Stimulated activated naive CD4-positive, alpha-beta T cell (primary cell): ENCODE measurements at places on chromosomes 2 and 18.

- no peak for DNase-seq
These were observed 81.8 kb downstream of the SCN9A start for GRCh38 chr2:166293984-166294383.

DNA sequence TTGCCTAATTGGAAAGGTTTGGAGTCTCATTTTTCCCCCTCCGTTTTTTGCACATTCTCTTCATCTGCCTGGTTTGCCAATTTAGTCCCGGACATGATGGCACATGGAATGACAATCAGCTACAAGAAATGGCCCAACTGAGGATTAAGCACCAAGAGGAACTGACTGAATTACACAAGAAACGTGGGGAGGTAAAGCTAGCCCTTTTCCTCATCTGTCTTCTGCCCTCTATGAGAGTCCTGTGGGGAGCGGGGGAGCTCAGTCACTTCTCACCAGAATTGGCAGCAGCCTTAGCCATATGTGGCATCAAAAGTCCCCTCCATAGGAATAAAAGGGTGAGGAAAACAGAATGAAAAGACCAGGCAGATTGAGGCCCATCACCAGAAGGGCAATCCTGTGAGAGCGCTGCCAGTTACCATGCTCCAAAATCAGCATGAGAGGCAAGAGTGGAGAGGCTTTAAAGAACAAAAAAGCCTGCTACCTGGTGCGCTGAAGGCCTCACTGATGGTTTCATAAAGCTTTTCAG is 11.6 kb downstream of the ATG16L1 start:
- no peak for DNase-seq

DNA sequence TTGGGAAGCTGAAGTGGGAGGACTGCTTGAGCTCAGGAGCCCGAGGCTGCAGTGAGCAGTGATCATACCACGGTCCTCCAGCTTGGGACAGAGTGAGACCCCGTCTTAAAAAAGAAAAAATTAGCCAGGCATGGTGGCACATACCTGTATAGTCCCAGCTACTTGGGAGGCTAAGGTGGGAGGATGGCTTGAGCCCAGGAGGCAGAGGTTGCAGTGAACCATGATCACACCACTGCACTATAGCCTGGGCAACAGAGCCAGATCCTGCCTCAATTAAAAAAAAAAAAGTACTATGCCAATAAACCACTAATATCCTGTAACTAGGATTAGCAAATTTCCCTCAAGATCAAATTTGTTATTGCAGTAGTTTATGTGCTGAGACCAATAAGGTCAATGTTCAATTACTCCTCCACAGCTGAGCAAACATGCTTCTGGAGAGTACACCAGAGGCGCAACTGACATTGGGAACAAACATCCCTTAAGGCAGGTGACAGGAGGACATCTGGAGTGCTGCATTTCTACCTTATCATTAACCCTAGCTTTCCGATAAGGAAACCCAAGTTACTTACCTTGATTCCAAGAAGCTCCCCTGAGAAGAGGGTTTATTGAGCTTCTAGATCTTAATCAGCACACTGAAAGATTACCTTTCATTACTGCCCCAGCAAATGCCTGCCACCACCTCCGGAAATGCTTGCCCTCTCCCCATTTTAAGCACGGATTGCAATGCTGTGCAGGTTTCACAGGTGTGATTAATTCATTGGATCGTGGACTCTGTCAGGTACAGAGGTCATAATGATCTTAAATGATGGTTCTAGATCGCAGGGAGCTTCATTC is 26.2 kb downstream of the MGAT4A start:
- no peak for DNase-seq

- no peak for DNase-seq
These were observed 180.7 kb downstream of the PLCL1 start for GRCh38 chr2:197985029-197985638.

DNA sequence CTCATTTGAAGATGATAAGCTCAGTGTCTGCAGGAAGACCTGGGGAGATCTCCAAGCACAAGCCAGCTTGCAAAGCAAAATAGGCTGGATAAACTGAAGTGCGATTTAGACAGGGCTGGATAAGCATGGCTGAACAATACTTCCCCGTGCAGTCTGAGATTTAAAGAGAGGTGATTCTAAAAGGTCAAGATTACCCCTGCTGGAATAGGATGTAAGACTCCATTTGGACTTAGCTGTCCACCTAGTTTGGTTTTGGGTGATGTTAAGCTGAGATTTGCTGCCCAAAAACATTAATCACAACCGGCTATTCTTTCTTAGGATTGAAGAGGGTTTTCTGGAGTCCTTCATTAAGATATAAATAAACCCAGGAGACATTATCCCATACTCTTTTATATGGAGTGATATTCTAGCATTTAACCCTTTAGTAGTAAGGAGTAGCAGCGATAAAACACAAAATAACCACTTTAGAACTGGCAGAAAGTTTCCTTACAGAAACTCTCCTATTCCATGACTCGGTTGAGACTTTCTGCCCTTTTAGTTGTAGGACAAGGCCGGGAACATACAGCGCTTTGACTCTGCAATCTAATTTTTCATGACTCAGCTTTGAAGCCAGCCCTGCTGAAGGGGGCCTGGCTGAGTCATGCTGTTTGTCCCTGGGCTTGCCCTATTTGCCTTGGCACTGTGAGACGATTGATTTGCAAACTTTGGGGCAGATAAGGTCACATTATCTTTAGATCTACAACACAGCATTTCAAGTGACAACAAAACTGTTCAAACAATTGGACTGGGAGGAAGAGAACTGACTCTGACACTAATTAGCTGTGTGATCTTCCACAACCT is 238.2 kb downstream of the GCA start:
- DNase-seq: no peak

GRCh38 chr2:237737196-237737865 is 61.2 kb upstream of the RBM44 start:
- DNase-seq: no peak

GRCh38 chr2:50492477-50492851 is 539.5 kb downstream of the NRXN1 start:
- DNase-seq: peak; percentile 29

DNA sequence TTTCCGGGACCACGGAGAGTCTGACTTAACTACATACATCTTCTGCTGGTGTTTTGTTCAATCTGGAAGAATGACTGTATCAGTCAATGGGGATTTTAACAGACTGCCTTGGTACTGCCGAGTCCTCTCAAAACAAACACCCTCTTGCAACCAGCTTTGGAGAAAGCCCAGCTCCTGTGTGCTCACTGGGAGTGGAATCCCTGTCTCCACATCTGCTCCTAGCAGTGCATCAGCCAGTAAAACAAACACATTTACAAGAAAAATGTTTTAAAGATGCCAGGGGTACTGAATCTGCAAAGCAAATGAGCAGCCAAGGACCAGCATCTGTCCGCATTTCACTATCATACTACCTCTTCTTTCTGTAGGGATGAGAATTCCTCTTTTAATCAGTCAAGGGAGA is 23.1 kb downstream of the ICOS start:
- no peak for DNase-seq

DNA sequence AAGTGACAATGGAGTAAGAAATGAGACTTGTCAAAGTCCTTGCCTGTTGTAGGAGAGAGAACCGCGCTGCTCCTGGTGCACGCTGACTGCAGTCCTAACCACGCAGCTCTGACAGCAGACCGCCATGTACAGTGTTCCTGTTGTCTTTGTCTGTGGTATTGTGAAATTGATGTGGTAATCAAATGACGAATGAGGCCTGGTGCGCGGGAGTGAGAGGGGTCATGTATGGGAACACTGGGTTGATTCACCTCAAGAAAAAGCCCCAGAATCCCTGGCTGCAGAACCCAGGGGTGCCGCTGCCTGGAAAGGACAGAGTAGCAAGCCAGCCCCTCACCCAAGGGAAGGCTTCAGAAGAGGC is 64.0 kb downstream of the INPP4A start:
- DNase-seq: peak; percentile 58

DNA sequence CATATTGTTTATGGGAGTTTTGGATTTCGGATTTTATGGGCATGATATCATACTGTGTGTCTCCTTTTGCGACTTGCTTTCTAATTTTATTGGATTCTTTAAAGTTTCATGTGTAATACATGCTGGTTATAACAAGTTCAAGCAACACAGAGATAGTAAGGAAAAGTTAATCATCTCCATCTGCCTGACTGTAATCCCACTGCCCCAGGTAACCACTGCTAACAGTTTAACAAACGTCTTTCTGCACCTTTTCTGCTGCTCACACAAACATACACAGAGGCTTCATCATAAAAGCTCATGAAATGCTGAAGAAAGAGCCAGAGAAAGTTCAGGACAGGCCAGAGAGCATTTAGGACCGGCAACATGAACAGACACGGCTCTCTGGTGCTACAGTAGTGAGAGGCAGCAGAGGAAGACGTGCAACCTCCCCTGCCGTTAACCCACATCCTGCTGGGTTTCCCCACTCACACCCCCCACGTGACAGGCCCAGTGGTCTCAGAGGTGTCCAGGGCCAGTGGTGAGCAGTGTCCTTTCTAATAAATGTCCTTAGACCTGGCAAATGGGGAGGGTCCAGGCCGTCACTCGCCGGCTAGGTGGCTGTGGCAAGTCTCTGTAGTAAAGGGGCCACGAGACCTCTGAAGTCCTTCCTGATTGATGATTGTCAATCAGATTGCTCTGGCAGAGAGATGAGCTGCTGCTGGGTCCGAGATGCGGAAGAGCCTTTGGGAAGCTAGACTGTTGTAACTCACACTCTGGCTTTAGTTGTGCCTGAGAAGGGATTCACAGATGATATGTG is 43.0 kb upstream of the SLC1A4 start:
- DNase-seq: peak; percentile 7

- DNase-seq: no peak
These were observed 96.2 kb downstream of the GLI2 start for GRCh38 chr2:120831891-120832290.

DNA sequence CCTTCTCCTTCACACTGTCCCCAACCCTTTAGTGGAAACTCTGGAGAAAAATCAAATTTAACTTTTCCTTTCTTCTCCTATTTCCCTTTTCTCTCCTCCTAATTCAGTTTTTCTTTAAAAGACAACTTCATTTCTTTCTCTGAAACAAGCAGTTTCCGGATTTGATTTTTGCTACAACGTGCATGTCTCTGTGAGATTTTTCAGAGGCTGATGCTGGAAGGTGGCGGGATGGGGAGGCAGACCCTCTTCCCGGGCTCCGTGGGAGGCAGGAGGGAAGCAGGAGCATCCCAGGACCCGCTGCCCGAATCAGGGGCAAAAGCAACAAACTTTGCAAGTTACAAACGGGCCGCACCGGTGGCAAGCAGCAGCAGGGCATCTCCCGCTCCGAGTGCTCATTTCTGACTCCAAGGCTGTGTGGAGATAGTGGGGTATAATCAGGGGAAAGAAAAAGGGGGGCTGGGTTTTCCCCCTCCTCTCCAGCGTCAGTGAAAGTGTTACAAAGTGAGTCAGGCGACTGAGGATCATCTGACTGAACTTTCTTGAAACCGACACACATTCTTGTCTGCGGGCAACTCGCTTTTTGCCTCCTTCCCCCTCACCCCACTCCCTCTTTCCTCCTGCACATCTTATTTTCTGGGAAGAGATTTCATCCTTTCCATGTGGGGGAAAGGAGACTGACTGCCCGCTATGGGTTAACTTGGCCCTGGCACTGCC is 6.4 kb downstream of the ZEB2 start:
- DNase-seq: no peak

GRCh38 chr18:61199171-61199848 is 133.9 kb upstream of the CDH20 start:
- no peak for DNase-seq

DNA sequence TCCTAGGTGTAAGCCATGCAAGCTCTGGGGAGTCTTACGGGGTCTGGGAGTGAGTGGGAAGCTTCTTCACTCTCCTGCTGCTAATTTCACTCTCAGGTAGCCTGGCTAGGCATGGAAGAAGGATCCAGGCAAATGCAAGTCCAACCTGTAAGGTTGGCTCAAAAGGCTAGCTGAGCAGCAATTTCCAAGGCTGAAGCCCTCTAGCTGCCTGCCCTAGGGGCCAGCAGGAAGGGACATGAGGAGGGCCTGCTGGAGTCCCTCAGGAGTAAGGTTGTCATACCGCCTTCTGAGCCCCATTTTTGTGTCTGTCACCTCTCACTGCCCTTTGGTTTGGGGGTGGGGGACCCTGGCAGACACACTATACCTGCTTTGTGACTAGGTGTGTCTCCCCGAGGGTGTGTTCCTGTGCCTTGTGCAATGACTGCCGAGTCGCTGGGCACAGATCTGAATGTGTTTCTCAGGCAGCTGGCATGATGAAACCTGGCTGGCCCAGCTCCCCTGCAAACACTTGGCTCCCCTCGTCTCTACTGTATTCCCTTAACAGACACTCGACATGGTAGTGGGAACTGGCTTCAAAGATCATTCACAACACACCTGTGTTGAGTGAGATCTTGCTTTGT is 123.9 kb upstream of the FAM136A start:
- DNase-seq: no peak

- DNase-seq: no peak
These were observed 94.7 kb upstream of the TAF1B start for GRCh38 chr2:9748577-9748976.

DNA sequence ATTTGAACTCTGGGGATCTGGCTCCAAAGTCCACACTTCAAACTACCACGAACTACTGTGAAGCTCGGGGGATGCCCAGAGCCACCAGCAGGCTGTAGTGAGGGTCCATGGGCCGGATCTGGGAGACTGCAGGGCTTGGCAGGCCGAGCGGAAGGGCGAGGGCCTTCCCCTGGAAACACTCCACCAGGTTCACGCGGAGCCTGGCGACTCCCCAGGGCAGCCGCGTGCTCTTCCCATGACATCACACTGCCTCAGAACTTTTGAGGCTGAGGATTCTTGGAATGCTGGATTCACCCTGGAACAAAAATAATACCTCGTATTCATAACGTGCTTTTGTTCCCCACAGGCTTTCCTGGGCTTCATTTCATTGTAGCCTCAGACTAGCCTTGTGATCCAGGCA is 201.0 kb downstream of the SMAD7 start:
- no peak for DNase-seq

DNA sequence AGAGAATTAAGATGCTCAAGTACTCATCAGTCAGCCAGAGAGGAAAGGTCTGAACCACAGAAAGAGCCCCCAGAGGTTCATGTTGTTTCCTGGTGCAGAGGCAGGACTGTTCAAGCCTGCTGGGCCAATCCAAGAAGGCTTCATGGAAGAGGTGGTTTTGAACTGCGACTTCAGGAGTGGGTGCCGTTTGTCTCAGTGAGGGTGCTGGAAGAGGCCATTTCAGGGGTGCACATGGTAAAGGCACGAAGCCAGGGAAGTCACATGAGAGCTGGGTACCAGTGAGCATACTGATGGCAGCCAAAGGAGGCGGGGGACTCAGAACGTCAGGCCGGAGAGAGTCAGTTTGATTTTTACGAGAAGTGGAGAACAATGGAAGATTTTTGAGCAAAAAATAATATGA is 55.5 kb downstream of the EMILIN2 start:
- DNase-seq: no peak

DNA sequence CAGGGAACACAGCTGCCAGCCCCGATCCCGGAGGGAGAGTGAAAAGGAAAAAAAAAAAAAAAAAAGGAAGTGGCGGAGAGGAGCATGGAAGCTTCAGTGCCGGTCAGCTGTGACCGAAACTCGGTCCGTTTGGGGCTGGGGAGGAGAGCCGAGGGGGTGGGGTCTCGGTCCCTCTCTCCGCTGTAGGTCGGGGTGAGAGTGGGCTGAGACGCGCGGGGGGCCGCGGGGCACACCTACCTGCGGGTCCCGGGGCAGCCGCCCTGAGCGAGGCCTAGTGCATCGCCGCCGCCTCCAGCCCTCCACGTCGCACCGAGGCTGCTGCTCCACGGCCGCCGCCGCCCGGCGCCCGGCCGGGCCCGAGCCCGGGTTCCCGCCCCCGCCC is 536 bp downstream of the VPS54 start:
- DNase-seq: peak; percentile 76
